Naive thymus-derived CD4-positive, alpha-beta T cell (primary cell): ENCODE measurements at places on chromosomes 12 and 14.

GRCh38 chr12:50186681-50187080 is 19.5 kb upstream of the CERS5 start:
- no peak for DNase-seq

DNA sequence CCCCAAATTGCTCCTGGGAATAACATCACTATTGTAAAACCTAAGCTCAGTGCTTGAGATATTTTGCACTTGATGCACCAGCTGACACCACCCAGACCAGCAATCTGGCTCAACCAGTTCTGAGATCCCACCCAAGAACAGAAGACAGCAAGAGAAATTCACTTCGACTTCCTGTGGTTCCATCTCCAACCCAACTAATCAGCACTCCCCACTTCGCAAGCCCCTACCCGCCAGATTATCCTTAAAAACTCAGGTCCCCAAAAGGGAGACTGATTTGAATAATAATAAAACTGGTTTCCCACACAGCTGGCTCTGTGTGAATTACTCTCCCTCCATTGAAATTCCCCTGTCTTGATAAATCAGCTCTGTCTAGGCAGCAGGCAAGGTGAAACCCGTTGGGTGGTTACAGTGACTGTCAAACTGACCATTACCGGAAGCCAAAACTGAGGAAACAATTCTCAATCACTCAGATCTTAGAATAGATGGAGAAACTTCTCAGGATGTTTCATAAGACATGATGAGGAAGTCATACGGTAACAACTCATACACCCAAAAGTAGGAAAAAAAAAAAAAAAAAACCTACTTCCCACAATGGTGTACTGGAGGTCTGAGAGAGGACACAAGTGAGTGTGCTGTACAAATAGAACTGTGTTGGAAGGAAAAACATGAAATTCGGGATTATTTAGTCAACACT is 92.4 kb downstream of the TMTC1 start:
- DNase-seq, result no peak

DNA sequence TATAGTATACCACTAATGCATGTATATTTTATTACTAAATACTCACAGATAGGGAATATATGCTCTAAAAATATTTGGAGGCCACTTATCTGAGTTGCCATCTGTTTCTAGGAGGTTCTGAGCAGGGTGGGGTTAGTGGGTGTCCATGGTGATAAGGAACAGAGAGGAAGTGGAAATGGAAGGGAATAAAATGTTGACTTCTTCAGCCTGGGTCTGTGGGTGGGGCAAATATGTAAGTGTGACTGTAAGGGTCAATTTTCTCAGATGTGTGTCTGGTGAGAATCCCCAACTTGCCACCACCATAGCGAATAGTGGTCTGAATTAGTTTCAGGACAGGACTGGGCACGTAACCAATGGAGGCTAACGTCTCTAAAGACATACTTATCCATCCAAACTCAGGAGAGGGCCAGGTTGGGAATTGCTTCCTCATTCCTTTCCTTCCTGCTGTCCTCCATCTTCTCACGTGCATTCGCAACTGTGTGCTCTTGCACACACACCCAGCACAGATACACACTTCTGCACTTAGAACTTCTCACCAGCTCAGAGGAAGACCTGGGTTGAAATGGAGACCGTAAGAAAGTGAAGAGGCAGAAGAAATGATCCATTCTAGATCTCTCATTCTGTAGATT is 54.2 kb upstream of the GZMB start:
- DNase-seq, result no peak

GRCh38 chr14:103118663-103119404 is 4.4 kb upstream of the TNFAIP2 start:
- no peak for DNase-seq

DNA sequence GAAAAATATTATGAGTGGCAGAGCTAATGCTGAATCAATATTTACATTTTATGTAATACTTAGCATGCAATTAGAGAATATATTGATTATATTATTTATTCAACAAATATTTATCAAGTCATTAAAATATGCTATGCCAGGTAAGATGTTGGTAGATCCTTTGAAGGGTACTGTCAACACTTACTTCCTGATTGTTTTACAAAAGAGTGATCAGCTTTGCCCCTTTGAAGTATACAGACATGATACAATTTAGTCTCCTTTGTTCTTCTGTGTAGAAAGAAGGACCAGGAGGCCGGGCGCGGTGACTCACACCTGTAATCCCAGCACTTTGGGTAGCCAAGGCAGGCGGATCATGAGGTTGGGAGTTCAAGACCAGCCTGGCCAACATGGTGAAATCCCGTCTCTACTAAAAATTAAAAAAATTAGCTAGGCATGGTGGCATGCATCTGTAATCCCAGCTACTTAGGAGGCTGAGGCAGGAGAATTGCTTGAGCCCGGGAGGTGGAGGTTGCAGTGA is 73.9 kb upstream of the IFNG-AS1 start:
- DNase-seq, result no peak

DNA sequence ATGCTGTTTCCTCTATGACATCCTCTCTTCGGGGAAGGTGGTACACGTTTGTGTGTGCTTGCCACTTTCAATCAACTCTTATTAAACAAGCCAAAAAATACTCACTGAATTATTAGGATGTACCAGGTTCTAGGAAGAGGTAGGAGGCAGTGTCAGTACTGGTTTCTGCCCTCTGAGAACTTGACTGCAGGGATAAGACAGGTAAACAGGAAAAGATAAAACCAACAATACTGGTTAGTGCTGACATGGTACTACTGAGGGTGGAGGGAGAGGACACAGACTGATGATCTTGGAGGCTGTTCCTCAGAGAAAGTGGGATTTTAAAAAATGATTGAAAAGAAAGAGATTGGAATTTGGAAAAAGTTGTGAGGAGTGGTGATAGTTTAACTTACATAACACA is 295.2 kb upstream of the PWP1 start:
- no peak for DNase-seq

GRCh38 chr12:98465950-98466602 is 49.3 kb upstream of the TMPO start:
- no peak for DNase-seq

DNA sequence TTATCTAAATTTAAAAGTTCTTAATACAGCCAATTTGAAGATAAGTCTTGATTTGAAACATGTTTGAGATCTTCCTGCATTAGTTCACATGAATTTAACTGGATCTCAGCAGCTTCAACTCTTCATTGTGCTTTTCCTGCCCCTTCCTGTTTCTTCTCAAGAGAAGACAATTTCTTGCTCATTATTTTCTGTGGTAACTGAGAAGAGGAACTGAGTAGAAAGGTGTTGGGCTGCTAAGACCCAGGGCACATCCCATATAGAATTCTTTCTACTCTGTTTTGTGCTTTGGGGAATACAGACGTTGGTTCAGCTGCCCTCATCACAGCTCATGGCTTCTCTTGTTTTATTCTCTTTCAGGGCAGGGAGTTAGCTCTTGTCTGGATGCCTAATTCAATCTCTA is 110.2 kb downstream of the SNAPC1 start:
- no peak for DNase-seq

- DNase-seq, result no peak
Measured at GRCh38 chr12:127245009-127245408, 1022.0 kb upstream of the TMEM132C start.

GRCh38 chr12:52230364-52231281 is 2.4 kb upstream of the KRT7 start:
- no peak for DNase-seq

GRCh38 chr12:10025236-10025635 is 5.2 kb upstream of the CLEC9A start:
- DNase-seq, result no peak

GRCh38 chr12:32770141-32770540 is 14.4 kb upstream of the YARS2 start:
- DNase-seq, result no peak

GRCh38 chr14:98144964-98145363 is 1127.0 kb downstream of the BCL11B start:
- no peak for DNase-seq
